ENCODE measurements at places on chromosomes 7 and 10. TPM values are rescaled to one million over a fixed set of nuclear protein-coding genes. Genes with fewer than 3 reads are reported as not detected.

Gene IGF2BP3
- polyA plus RNA-seq = 30.7 TPM

Gene KCND2
- not detected for polyA plus RNA-seq

GRCh38 chr7:94823947-94824346 is 83.4 kb upstream of the PPP1R9A start:
- H3K4me1 ChIP-seq = no peaks in the 10 kb centered on the region
- no peak overlapping the region for H3K27ac ChIP-seq
- H3K27me3 ChIP-seq = no peaks in the 10 kb centered on the region
- H3K4me3 ChIP-seq = no peak overlapping the region

DNA sequence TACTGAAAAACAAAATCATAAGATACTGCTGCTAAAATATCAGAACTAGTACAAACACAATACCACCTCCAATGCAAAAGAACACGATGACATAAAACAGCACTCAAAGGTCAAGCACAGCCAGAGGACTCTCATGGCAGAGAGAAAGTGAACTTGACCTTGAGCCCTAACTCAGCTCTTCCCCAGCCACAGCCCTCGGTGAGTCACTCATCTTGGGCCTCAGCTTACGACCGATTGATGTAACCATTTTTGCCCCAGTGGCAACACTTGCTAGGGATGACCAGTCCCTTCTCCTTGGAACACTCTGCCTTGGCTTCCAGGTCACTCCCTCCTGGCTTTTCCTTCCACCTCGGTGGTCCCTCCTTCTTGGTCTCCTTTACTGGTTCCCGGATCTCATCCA is 77.8 kb downstream of the JAZF1 start:
- H3K27me3 ChIP-seq = no peaks in the 10 kb centered on the region
- no peaks in the 10 kb centered on the region for H3K36me3 ChIP-seq
- no peak for DNase-seq
- no peak overlapping the region for H3K4me3 ChIP-seq
- peaks cover 4% of the 10 kb centered on the region for H3K4me1 ChIP-seq

Data from endothelial cell of umbilical vein (primary cell).